ACHN (cell line): ENCODE measurements at places on chromosomes 2 and 18.

DNA sequence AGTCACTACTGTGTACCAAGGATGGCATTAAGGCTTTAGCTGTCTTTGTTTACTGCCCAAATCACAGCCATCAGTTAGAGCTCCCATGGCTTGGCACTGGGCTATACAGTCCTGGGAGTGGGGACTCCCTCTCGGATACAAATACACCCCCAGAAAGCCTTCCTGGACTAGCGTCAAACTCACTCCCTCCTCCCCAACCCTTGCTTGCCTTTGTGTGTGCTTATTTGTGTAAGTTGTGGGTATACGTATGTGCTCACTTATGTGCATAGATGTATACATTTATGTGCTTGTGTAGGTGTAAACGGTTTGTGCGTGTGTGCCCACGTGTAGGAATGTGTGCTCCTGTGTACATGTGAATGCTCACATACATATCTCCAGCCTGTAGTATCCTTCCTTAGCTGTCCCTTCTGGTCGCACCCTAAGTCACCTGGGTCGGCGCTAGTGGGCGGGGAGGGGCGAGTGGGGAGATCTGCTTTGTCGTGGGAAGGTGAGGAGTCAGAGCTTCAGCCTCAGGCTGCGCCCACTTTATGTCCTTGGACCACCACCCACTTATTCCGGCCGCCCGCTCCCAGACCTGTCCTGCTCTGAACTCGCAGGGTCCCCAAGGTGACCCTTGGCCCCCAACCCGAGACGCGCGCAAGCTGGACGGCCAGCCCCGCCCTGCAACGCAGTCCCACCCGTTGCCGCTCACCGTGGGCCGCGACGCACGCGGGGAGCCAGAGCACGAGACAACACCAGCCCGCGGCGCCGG is 461 bp downstream of the PRADC1 start:
- no peak for DNase-seq

DNA sequence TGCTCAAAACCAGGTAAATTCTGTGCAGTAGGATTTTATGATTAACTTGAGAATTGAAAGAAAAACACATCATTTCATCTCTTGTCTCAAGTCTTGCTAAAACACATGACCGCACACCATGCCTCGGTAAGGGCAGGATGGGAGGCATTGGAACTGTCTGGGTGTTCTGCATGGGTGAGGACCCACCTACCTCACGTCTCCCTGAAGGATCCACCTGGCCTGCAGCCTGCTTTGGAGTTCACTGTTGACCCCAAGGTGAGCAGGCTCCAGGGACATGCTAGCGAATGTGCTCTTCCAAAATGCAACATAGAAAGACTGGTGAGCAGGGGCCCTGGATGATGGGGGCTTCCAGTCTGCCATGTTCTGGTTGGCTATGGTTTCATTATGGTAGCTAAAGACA is 131.5 kb downstream of the NCK2 start:
- no peak for DNase-seq

GRCh38 chr2:48228345-48228684 is 301.6 kb upstream of the STON1 start:
- DNase-seq = no peak

GRCh38 chr2:156476850-156477206 is 40.6 kb downstream of the GPD2 start:
- peak; percentile 59 for DNase-seq

DNA sequence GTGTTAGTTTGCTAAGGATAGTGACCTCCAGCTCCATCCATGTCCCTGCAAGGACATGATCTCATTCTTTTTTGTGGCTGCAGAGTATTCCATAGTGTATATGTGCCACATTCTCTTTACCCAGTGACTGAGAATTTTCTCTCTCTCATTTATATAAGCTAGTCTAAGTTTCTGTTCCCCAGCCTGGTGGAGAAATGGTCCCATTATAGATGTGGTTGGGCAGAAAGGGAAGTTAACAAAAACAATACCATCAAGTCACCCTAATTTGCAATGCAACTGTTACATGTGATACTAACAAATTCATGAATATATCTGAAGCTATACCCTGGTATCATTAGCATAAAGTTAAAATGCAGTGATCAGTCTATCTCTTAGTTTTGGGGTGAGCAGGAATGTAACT is 54.0 kb downstream of the DNER start:
- DNase-seq = no peak
